Kidney (tissue), 22 donors: ENCODE measurements at places on chromosomes 3 and 15. TPM values are rescaled to one million over a fixed set of nuclear protein-coding genes. Genes with fewer than 3 reads are reported as not detected.

GRCh38 chr15:56957812-56958406 is 39.5 kb downstream of the TCF12 start:
- H3K27ac ChIP-seq: no peak overlapping the region
- no peaks in the 10 kb centered on the region for H3K4me1 ChIP-seq
- DNase-seq: no peak
- H3K36me3 ChIP-seq: no peaks in the 10 kb centered on the region
- H3K27me3 ChIP-seq: no peaks in the 10 kb centered on the region
- no peak overlapping the region for H3K4me3 ChIP-seq

DNA sequence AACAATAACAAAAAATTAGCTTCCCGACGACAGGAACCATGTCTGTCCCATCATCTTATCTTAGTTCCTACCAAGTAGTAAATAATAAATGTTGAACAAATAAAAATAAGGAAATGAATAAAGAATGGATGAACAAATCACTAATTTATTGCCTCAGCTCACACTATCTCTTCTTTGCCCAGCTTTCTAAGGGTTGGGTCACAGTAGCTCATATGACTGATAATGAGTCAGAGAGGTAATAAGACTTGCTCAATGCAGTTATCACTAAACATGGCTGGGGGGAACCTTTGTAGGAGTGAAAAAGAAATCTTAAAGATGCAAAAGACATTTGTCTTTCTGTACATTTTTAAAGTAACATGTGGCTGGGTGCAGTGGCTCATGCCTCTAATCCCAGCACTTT is 182.2 kb downstream of the WDR76 start:
- H3K36me3 ChIP-seq: no peaks in the 10 kb centered on the region
- H3K4me3 ChIP-seq: no peak overlapping the region
- no peaks in the 10 kb centered on the region for H3K4me1 ChIP-seq
- no peak overlapping the region for H3K27ac ChIP-seq

The NEK10 gene
- total RNA-seq: 4.1 TPM

The RPL15 gene
- total RNA-seq: 1,508 TPM
